Posterior cingulate gyrus (tissue), 11 donors: ENCODE measurements at places on chromosomes 7 and 10.

GRCh38 chr7:21383227-21384220, 44.4 kb upstream of the SP4 start:
- DNase-seq, result no peak

GRCh38 chr7:87507446-87507845, 32.0 kb upstream of the ABCB4 start:
- DNase-seq, result no peak

- no peak for DNase-seq
Observed at GRCh38 chr7:84786073-84786472, 400.8 kb downstream of the SEMA3D start.

DNA sequence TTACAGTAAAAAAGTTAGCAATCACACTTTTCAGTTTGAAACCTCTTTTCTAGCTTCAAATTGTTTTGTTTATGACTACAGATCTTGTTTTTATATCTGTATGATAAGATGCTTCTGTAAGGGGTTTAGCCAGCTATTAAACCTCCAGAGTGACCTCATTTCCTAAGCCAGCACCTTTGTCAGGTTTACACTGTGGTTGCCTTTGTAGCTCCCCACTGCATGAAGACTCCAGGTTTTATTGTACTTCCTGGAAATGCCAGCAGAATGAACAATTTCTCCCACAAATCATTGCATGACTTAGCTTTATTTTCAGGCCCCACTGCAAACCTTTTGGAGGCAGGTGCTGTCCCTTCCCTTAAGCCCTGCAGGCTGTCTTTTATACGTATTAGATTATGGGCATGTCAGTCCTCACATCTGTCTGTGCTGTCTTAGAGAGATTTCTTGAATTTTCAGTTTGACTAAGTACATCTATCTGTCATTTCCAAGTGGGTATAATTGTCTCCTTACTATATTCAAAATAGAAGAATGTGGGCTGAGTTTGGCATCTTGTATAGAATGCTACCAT, 8.2 kb upstream of the AGR3 start:
- DNase-seq, result no peak

GRCh38 chr7:159280008-159280407, 135.3 kb upstream of the VIPR2 start:
- no peak for DNase-seq

DNA sequence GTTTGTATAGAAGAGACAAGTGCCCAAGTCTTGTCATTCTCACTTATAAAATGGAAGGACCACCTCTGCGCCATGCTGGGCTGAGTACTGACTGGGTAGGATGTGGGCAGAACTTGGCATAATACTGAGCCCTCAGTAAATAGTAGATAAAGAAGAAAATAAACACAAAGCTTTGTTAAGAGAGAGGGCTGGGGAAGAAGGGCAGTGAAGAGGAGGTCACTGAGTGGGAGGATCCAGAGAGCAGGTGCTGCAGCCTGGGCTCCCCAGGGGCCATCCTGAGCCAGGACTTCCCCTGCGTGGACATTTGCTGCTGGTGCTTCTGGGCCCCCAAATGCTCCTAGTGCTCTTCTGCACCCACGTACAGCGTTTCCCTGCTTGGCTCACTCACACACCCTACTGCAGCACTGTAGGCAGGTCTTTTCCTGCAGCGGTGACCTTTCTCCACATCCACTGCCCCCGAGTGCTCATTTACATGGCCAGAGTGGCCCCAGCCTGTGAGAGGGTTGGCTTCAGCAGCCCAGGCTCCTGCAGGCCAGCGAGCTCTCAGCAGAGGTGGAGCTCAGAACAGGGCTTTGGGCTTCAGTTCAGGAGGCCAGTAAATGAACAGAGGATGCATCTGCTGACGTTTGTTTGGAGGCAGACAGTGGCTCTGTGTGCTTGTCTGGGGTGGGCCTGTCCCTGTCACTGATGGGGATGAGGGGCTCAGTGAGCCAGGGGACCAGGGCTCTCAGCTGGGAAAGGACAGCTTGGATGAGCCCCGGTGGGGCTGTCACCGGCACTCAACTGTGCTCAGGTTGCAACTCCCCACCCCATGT, 164.6 kb downstream of the ADARB2 start:
- peak; percentile 8 for DNase-seq

GRCh38 chr7:111678281-111678680, 116.0 kb upstream of the IMMP2L start:
- no peak for DNase-seq

- DNase-seq, result no peak
Observed at GRCh38 chr10:89078724-89079672, 88.4 kb downstream of the FAS start.

DNA sequence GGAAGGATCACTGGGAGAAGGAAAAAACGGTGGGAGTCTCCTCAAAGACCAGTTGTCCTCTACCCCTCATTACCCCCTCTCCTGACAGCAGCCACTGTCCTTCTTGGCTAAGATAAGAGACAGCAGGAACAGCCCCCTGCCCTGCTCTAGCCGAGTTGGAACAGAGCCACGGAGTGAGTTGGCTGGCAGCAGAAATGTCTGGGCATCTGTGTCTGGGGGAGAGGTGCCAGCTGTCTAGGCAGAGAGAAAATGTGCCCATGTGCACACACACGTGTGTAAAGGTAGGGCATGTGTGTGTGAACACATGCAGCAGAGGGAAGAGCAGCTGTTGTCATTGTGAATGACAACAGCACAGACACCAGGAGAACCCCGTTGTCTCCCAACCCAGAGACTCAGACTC, 9.4 kb upstream of the HILPDA start:
- no peak for DNase-seq
